Urinary bladder (tissue), 4 donors: ENCODE measurements at places on chromosomes 4 and X. TPM values are rescaled to one million over a fixed set of nuclear protein-coding genes. Genes with fewer than 3 reads are reported as not detected.

Gene RAB41
- not detected for polyA plus RNA-seq

DNA sequence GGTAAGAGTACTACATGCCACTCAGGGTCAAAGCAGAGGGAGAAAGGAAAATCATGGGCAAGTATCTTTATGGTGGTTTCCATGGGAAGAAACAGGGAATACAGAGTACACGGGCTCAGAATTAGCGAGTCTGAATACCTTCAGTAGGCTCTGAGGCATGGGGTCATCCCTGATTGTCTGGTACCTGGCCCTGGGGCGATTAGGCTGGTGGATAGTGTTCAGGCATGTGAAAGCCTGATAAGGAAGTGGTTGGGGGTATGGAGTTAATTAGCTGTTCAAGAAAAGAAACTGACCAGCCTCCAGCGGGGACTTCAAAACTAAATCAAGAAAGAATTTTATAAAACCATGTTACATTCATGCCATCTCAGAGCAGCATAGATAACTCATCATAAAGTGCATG is 518.8 kb downstream of the RAB28 start:
- DNase-seq: no peak

DNA sequence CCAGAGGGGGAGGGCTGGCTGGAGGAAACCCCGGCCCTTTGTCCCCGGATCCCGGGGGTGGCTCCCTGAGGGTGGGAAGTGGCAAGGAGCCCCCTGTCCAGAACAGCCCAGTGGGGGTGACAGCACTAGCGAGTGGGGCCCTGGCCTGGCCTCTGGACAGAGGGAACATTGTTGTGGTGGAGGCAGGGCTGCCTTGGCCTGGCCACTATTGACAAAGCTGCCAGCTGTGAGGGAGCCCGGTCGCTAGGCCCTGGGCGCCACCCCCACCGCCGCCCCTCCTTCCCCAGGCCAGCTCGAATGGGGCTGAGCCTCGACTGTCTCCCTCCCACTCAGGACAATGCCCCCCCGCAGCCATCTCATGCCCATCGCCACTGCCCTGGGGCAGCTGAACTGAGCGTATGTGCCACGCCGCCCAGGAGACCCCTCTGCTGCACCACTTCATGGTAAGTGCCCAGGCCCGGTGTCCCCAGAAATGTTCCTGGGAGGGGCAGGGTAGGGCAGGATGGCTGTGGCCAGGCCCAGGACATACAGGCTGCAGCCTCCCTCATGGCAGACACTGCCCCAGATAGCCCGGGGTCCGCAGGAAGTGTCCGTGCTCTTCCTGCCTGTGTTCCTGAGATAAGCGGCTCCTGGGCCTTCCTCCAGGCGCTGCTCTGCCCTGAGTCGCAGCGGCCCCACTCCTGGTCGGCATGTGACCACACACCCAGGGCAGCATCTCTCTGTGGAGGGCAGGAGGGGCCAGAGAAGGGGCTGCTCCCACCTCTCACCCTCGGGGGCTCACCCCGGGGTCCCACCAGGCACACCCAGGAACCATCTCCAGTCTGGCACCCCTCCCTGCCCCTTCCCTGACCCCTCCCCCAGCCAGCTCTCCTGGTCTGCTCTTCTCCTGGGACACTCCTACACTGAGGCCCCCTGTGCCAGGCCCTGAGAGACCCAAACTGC is 1.4 kb downstream of the PLXNB3 start:
- no peak for DNase-seq

DNA sequence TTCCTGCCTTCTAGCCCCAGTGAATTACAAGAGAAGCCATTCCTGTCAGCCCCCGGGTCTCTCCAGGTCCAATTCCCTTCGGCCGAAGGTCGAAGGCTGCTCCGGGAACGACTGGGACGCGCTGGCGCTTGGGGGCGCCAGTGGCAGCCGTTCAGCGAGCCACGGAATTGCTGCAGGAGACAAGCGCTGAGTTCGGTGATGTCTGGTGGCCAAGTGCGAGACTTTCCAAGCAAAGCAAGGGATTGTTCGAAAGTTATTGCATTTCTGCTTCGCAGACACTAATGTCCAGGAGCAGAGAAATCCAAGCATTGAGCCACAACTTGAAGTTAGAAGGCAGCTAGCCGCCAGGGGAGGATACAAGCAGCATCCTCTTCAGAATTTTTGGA is 1.1 kb upstream of the DKK2 start:
- no peak for DNase-seq

DNA sequence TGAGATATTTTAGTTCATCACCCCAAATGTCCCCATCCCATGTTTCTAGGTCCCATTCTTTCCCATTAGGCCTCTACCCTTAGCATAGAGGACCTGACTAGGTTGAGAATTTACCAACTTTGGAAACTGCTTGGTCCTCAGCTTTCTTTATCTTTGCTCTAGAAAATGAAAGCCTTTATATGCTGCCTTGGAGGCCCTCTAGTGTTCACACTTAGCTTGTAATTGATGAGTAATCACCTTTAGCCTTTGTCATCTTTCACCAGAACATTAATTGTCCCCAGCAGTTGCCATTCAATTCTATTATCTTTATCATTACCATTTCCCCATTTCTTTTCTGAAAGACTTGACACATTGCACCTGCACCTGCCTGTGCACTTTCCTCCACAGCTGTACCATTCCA is 589.2 kb upstream of the NR3C2 start:
- DNase-seq: no peak

DNA sequence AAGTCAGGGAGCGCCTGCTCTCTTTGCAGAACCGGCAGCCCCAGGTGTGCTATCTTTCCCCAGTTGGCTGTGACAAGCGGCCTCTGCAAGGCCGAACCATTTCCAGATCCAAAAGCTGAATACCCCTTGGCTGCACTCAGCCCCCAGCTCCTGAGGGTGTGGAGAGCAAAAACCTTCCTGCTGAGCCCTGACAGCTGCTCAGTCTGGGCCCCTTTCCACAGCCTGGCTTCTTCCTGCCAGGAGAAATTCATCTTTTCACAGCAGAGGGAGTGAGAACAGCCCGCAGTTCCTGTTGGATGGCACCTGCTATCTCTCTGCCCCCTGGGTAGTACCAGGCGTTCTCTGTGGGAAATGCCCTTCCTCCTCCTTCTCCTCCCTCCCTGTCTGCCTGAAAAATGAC is 78.4 kb downstream of the DRD5 start:
- DNase-seq: no peak

Gene ZCCHC12
- 0.44 TPM for polyA plus RNA-seq

- DNase-seq: no peak
These were observed 46.0 kb upstream of the TMPRSS11E start for GRCh38 chr4:68401231-68401630.

Gene TBC1D19
- polyA plus RNA-seq: 7.2 TPM

Gene DSPP
- not detected for polyA plus RNA-seq

DNA sequence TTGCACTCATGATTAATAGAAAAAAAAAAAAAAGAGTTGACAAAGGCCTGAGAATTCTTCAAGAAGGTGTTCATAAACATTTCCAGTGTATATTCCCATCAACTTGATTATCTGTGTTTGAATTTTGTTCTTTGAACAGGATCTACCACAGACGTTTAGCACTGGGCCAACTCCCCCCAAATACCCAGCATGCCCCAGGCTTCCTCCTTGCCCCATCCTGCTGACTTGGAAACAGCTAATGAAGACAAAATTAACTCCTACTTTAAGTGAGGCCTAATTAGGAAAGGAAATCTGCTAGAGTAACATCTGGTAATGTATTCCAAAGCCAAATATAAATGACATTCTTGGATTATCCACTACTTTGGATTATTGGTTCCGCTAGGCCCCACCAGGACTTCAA is 52.5 kb downstream of the PPARGC1A start:
- no peak for DNase-seq

Gene MAGEA2
- not detected for polyA plus RNA-seq

- DNase-seq: no peak
These were observed 93.3 kb downstream of the MAMLD1 start for GRCh38 chrX:150456466-150456865.

- no peak for DNase-seq
These were observed 26.5 kb upstream of the SORCS2 start for GRCh38 chr4:7165874-7166201.

DNA sequence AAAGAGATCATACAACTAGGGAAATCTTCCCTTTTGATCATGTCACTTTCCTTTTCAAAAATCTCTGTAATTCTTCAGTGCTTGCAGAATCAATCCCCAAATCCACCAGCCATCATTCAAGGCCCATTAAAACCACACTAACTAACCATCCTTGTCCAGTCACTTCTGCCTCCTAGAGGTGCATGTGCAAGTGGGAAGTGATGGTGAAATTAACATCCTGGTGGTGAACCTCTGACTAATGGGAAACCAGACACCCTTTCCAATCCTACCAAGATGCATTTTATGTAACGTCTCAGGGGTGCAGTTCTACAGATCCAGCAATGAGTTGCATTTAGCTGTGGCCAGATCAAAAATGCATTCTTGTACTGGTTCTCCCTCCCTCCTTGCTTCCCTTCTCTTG is 341.8 kb downstream of the RAPGEF2 start:
- no peak for DNase-seq

Gene LUZP4
- polyA plus RNA-seq: not detected

DNA sequence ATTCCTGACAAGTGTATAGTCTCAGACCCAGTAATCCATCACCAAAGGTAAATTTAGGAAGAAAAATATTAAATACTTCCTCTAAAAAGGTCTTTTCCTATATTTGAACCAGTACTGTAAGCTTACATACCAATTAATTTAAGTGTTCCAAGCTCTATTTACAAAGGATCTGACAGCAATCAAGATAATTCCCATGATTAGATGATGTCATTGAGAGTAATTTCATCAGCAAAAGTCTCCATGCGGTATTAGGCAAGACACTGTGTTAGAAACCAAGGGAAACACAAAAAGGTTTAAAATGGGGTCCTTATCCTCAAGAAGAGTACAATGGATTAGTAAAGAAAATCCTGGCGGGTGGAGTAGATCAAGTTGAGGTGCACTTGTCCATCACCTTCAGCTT is 198.5 kb downstream of the PRDM5 start:
- DNase-seq: no peak

Gene MAGEE2
- polyA plus RNA-seq: 0.35 TPM

GRCh38 chr4:147963839-147964238 is 232.0 kb downstream of the ARHGAP10 start:
- DNase-seq: no peak

DNA sequence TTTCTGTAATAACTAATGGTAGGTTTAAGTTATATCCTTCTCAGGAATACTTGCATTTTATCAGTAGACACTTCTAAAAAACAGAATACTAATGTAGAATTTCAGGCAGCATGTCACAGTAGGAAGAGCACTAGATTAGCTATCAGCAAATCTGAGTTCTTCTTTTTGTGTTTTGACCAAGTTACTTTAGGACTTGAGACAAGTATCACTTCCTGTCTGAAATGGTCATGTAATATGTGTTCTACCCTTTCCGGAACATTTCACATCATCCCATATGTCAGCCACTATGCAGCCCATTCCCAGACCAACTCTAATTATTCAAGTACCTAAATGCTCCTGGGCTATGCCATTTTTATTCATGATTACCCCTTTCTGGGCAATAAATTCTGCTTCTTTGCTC is 401.8 kb upstream of the RPS6KA3 start:
- DNase-seq: no peak

- no peak for DNase-seq
These were observed 211.9 kb downstream of the SOX3 start for GRCh38 chrX:140292961-140293360.

GRCh38 chr4:128287141-128287870 is at the start of gene PGRMC2:
PGRMC2 (minus strand) TSS chr4:128287813; CDS start chr4:128287790, 23 bp downstream.
- DNase-seq: no peak

GRCh38 chr4:102141842-102142241 is 203.4 kb downstream of the SLC39A8 start:
- DNase-seq: no peak

DNA sequence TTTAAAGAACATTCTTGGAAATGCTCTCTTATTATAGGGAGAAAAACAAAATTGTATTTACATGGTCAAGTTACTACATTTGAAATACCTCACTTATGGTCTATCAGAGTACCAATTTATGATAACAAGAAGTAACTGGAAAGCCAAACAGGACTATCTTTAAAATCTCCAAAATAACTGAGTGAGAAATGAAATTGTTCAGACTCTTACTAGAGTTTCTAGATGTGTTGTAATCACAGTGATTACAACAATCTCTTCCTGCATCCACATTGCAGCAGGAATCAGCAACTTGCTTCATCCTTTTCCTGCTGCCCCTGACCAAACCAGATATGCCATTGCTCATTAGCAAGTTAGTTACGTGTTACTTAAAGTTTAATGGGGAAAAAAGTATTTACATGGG is 245.2 kb upstream of the SMIM31 start:
- no peak for DNase-seq

Gene VCX2
- not detected for polyA plus RNA-seq

DNA sequence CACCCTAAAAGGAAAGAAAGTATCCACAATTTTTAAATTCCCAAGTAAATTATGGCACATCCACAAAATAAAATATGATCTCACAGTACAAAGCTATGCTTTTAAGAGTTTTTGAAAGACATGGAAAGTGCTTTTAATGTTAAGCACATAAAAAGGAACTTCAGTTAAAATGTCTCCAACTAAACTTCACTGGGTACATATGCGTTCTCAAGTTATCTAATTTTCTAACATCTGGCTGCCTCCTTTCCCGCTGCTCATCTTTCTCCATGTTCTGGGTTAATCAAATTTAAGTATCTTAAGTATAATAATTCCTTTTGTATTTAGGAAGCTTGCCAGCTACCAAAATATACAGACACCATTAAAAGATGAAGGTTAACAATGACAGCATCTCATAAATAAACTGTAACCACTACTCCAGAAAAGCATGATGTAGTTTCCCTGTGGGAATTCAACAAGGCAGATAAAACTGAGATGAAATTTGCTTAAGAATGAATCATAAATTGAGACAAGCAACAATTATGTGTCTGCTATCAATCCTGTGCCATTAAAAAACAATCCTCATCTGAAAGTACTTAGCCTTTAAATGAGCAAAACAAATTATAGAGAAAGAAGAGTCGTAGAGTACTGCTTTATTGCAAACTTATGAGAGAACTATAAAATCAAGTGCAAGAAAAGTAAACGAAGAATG is 25.1 kb downstream of the PRSS12 start:
- peak; percentile 62 for DNase-seq

DNA sequence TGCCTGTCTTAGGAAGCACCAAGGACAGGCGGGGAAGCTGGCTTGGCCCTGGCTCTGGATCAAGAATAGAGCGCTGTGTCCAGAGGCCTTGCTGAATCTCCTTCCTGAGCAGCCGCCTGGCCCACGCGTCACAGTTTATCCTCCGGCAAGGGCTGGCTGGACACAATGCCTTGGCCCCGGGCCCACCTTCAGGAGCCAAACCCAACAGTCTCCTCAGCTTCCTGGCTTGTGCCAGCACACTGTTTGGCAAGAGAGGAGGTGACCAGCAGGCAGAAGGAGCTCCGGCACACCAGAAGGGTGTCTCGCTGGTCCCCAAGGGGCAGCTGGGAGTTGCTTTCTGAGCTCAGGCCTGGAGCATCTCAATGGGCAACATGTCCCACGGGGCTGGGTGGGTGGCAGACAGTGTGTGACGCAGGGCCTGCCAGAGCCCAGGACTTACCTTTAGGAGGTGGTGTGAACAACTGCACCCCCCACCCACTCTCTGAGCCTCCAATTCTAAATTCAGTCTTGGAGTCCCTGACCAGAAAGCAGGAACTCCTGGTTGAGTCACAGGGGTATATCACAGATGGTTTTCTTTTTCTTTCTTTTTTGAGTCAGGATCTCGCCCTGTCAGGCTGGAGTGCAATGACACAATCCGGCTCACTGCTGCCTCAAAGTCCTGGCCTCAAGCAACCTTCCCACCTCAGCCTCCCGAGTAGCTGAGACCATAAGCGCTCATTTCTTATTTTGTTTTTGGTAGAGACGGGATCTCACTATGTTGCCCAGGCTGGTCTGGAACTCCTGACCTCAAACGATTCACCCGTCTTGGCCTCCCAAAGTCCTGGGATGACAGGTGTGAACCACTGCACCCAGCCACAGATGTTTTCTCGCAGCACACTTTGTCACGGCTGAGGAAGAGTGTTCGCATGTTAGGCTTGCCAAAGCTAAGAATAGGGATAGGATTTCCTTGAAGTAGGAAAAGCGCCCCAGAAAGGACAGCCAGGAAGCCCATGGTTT is 361.2 kb downstream of the BCOR start:
- no peak for DNase-seq
